ENCODE measurements at places on chromosomes 4 and X.

DNA sequence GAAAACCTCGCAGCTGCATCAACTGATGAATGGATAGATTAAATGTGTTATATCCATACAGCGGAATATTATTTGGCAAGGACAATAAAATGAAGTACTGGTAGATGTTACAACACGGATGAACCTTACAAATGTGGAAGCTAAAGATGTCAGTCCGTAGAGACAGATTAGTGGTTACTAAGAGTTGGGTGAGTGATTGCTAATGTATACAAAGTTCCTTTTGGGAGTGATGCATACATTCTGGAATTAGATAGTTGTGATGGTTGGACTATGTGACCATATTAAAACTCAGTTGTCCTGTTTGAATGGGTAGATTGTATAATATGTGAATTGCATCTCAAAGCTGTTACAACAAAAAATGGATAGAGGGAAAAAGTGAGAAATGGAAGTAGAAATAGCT, 2.8 kb downstream of the FIP1L1 start:
- no peak for DNase-seq

- no peak for DNase-seq
These were observed 1.3 kb upstream of the BCORL1 start for GRCh38 chrX:129981200-129981553.

- no peak for DNase-seq
These were observed 77.9 kb downstream of the WWC2 start for GRCh38 chr4:183177001-183177400.

GRCh38 chrX:70969635-70970481, 39.0 kb upstream of the SLC7A3 start:
- DNase-seq = peak; percentile 17

DNA sequence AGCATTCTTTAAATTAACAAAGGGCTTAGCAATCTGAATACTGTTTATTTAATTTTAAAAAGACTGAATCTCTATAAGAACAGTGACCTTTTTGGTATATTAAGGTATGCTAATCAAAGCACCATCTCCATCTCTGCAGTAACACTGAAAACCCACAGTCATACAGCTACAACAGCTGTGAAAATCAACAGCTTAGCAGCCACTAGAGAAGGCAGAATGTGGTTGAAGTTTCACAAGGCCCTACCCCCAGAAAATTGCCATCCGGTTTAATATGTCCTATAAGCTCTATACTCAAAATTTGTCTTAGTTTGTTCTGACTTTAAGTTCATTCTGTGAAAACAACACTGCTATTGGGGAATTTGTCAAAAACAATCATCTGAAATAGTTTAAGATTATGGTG, 128.7 kb downstream of the OPHN1 start:
- DNase-seq = no peak

DNA sequence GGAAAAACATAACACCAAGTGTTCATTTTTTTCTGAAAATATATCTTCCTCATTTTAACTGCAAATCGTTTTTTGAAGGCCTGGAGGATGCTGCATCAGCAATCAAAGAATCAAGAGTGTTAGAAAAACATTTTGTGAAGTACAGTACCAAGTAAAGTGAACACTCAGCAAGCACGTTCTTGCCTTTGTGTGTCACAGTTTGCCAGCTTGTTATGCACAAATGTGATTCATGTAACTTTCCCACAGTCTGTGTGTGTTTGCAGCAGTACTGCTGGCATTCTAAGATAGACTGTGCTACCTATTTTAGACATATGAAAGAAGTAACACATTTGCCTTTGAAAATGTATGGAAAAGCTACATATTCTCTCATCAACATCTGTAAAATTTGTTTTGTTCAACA, 1617.7 kb downstream of the RPA4 start:
- DNase-seq = no peak

GRCh38 chr4:145307763-145308430, 127.5 kb upstream of the OTUD4 start:
- DNase-seq = no peak

DNA sequence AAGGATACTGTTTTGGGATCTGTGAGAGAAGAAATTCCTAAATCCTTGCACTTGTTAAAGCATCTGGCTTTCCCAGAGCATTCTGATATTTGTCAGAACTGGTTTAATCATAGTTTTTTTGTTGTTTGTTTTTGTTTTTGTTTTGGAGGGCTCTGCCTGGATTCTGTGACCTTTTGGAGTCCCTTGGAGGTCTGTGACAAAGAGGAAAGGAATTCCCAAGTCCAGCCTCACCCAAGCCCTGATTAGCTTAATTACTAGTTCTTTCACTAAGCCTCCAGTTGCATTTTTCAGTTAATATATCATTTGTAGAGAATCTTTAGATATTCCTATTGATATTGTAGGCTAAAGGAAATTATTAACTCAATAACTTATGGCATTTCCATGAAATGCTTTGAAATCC, 711 bp downstream of the ACE2 start:
- no peak for DNase-seq

- no peak for DNase-seq
These were observed 424.2 kb downstream of the KLHL4 start for GRCh38 chrX:87941841-87942240.

GRCh38 chr4:7434766-7435150, at the start of gene PSAPL1:
Gene PSAPL1 (minus strand): TSS chr4:7434930. CDS start chr4:7434879, 51 bp downstream.
- DNase-seq = no peak

- DNase-seq = no peak
These were observed 347.1 kb downstream of the GBA3 start for GRCh38 chr4:23039818-23040217.

GRCh38 chr4:94660614-94661013, 97.1 kb upstream of the BMPR1B start:
- DNase-seq = no peak

Measured in CD4-positive, alpha-beta T cell treated with Interleukin-6 for 4 hours (primary cell).